ENCODE measurements at places on chromosomes 1 and 21.

- peak; percentile 25 for DNase-seq
Observed at GRCh38 chr1:17502326-17502778, 37.1 kb upstream of the ARHGEF10L start.

DNA sequence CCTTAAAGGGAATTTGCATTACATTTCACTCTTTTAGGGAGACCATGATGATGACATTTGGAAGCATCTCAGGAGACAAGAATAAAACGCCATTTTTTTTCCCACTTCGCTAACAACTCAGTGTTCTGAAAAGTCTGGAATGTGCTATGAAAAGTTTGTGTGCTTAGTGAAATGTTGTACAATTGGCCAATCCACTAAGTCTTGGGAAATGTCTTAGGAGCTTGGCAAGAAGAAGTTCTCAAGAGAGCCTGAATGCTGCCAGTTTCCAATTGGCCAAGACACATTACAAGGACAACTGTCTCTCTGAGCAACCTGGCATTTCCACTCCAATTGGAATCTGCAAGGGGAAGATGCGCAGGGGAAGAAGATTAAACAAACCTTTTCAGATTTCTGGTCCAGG lies 401.8 kb downstream of the RWDD3 start:
- DNase-seq: no peak

DNA sequence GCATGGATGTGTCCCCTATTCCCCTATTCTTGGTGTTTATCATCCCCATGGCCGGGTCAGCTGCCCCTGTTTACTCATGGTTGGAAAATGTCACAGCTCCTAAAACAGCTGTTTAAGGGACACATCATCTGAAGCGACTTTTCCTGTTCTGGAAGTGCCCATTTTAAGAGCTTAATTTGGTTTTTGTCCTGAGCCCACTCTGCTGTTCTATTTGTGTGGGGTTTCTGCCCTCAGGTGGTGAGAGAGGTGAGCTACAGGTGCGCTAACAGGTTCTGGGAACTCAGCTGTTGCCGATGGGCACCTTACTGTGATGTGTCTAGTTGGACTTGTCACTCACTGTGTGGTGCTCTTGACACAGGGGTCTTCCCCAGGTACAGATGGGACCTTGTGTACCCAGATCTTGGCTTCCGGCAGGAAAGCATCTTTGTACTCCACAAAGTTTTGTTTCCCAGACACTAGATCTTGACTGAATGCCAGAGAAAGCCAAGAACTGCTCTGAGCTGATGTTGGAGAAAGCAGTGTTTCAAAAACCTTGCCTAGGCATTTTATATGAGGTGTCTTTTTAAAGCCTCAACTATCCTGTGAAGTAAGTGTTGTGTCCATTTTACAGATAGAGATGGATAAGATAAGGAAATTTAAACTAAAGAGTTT lies 59.0 kb upstream of the CD1D start:
- no peak for DNase-seq

DNA sequence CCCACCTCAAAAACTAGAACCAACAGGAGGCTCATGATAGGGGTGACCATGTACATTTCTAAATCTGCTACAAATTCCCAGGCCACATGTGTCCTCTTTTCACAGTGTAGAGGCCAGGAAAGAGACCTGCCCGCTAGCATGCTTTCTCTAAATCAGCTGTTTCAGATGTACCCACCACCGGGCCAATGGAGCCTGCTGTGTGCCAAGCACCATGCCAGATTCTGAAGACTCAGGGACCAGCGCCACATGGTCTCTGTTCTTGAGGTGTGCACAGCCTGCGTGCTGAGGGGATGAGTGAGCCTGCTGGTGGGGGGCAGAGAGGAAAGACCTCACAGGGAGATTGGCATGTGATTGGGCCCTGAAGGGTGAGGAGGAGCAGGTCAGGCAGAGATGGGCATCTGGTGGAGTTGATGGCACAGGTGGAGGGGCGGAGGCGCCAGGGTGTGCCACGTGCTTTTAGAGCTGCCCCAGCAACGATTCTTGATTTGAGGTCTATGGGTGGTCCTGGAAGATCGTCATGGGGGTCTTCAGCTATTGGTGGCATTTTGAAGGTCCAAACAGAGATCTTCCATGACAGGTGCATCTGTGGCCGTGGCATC lies 485.1 kb upstream of the VAMP3 start:
- no peak for DNase-seq

DNA sequence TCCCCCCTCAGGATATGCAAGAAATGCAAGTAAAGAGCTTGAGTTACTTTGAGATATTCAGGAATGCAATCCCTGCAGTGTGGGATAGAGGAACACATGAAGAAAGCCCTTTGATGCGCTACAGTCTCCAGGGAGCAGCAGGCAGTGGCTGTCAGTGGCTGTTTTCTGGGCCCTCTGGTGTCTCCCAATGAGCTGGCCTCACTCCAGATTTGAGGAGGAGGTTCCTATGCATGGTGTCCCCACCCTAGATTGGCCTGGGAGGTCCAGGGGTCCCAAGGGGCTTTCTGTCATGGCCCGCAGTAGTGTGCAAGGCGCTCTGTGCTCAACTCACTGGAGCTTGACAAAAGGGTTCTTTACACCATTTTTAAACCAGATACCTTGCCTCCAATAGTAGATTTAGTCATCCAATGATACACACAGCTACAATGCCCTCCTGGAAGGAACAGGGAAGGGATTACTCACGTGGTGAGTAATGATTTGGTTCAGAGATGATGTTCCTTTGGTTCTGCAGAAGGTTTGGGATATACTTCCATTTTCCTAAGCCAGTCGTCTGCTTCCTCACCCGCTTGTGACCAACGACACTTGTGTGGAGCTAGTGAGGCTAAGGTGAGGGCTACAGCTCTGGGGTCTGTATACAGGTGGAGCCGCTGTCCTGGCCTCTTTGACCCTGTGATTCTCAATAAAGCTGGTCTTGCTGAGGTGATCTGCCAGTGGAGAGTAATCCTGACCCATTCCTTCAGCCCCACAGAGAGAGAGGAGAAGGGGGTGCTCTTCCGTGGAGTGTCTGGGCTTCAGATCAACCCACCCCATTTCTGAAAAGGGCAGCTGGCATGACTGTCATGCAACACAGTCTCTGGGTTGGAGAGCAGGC lies 6.6 kb downstream of the BATF3 start:
- no peak for DNase-seq

DNA sequence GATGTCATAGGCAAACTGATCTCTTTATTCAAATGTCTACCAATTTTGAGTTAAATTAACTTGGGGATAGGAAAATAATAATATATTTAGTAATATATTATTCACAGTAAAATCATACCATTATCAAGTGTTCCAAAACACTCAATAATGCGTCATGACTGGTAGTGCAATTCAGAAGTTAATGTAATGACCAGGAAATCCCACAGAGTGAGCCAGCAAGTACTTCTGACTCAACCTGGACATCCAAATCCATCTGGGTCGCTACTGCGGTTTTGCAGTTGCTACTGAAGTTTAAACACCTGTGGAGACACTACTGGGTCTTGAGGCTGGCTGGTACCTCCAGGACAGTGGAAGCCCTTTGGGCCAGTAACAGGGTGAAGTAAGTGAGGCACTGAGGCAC lies 44.8 kb downstream of the DPYD start:
- DNase-seq: no peak

DNA sequence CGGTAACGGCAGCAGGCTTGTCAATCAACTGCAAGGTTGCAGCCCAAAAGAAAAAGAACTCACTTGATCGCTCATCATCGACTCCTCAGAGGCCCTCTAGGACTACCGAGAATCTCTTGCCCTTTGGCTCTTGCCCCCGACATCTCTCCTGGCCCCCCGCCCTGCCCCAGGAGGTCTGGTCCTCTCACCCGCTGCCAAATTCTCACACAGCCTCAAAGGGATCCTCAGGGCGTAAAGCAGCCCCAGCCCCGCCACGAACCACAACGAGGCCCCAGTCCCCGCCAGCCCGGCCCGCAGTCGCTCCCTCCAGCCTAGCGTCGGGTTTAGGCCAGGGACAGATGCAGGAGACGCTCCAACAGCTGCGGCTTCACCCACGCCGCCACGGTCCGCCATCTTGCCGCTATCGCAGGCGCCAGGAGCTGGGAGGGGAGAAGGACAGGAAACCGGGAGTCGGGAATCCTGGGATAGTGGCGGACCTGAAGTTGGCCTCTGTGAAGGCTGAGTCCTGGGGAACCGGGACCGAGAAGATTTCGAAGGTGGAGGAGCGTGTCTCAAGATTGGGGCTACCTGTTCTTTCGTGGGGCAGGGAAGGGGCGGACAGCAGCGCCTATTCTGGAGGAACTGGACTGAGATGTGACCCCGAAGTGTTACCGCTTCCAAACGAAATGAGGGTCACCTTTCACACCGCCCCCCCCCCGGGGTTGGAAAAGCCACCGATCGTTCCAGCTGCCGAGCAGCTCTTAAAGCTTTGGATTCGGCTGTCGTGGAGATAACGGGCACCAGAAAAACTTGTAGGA lies at the start of gene ST7L:
Gene ST7L (minus strand): TSS at position 421 of the 797 bp plus-strand sequence. CDS start 28 bp downstream, at position 393.
- DNase-seq: peak; percentile 6

DNA sequence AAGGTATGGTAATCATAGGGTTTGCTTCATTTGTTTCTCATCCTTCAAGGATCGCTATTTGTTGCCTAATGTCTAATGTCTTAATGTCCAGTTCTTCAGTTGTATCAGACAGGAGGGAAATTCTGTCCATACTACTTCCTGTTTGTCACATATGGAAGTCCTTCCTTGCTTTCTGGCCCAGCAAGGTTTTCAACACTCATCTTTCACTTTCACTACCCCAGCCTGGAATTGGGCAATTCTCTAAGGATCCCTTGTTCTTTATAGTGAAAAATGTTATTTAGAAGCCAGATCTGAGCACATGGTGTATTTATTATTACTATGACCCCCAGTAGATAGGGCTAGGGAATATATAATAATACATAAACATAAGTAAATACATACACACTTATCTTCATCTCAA lies 50.6 kb upstream of the SLC35A3 start:
- no peak for DNase-seq

DNA sequence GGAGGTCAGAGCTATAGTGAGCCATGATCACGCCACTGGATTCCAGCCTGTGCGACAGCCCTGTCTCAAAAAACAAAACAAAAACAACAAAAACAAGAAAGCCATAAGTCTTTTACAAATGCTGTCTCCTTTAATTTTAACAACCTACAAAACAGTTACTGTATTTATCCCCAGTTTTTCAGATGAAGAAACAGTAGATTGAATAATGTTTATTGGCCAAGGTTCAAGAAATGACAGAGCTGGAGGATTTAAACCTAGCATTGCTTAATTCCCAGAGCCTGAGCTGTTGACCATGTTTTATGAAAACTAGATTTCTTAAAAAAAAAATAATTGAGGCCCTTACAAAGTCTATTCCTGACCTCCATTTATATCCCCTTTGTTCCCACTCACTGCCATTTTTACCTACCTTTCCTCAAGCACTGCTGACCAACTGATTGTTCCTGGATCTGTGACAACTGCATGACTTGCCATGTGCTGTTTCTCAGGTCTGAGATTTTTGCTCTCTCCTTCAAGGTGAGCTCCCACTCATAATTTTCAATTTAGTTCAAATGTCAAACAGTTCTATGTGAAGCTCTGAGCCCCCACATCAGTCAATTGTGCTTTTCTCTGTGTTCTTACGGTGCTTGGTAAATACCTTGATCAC lies 140.8 kb downstream of the CHRM3 start:
- DNase-seq: no peak

- no peak for DNase-seq
Observed at GRCh38 chr1:230080822-230081221, 13.8 kb downstream of the GALNT2 start.

- DNase-seq: no peak
Observed at GRCh38 chr1:164805399-164805798, 246.4 kb downstream of the PBX1 start.

DNA sequence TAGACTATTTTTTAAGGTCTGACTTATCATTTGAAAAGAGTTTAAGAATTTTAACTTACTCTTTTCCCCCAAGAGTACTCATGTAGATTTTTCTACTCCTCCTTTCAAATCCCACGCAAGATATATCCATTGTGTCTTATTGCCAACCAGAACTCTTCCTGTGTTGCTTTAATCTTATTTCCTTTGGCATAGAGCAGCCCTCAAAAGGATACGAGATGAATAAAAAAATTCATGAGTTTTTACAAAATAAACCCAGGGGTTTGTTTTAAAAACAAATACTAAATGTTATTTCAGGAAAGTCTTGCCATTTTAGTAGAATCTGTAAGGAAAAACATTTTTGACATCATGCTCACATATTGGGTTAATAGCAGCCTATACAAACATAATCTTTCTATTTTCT lies 543.2 kb upstream of the CXADR start:
- DNase-seq: no peak

GRCh38 chr1:204814166-204814884 lies 56.3 kb upstream of the NFASC start:
- no peak for DNase-seq

DNA sequence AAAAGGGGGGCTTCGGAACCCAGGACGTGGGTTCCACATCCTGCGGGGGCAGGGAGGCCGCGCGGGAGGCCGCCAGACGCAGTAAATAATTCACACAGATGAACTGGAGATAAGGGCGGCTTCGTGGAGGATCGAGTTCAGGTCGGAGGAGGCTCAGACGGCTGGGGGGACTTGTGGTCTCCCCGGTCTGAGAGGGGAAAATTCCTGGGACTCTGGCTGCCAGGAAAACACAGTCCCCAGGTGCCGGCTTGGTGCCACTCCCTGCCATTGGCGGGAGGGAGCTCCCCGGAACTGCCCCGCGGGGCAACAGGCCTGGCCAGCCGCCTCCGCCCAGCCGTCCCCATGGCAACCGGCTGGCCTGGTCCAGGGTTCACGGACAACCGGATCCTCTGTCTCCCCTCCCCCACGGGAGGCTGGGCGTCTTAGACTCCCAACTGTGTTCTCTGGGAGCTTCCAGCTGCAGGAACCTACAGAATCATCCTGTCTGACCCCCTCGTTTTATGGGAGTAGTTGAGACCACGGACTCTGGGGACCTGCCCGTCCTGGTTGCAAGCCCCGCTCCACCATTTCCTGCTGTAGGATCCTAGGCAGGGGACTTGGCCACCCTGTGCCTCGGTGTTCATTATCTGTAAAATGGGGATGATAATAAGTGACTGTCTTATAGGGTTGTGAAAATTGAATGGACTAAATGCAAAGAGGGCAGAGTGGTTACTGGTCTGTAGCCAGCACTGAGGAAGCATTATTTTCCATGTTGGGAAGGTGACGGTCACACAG lies 9.6 kb downstream of the CAMK2N1 start:
- DNase-seq: no peak

DNA sequence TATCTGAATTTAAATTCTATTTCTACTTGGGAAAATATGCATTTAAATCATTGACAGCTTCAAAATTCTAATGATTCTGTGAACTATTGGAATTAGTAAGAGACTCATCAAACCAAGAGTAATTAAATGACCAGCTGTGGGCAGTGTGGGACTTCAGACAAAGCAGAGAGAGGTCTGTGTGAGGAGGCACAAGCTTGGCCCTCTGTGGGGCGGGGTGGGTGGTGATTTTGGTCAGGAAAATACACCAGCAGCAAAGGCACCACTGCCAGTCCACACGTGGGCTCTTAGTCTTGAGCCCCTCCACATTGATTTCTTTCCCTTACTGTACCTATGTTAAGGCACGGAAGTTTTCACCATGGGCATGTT lies 39.2 kb upstream of the RAB4A start:
- DNase-seq: no peak

All from stimulated activated CD4-positive, alpha-beta T cell treated with anti-CD3 and anti-CD28 coated beads, TNF-alpha, amount 100 ng/mL, for 1 hour (primary cell).